A172 (cell line): ENCODE measurements at places on chromosomes 11 and 22. TPM values are rescaled to one million over a fixed set of nuclear protein-coding genes. Genes with fewer than 3 reads are reported as not detected.

DNA sequence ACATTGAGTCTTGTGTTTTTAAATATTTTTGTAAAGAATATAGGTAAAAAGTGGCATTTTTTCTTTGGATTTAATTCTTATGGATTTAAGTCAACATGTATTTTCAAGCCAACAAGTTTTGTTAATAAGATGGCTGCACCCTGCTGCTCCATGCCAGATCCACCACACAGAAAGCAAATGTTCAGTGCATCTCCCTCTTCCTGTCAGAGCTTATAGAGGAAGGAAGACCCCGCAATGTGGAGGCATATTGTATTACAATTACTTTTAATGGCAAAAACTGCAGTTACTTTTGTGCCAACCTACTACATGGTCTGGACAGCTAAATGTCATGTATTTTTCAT, 333 bp upstream of the CD3E start:
- DNase-seq: no peak

- no peak for DNase-seq
Observed at GRCh38 chr22:40215266-40215665, 37.5 kb downstream of the TNRC6B start.

DNA sequence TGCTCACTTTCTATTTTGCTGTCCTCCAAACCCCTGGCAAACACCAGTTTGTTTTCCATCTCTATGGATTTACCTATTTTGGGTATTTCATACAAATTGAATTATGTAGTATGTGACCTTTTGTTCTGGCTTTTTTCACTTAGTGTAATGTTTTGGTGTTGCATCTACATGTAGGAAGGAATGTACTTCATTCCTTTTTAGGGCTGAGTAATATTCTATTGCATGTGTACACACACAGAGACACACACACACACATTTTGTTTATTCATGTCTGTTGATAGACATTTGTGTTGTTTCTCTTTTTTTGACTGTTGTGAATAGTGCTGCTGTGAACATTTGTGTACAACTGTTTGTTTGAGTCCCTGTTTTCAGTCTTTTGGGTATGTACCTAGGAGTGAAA, 90.4 kb downstream of the UVRAG start:
- no peak for DNase-seq

DNA sequence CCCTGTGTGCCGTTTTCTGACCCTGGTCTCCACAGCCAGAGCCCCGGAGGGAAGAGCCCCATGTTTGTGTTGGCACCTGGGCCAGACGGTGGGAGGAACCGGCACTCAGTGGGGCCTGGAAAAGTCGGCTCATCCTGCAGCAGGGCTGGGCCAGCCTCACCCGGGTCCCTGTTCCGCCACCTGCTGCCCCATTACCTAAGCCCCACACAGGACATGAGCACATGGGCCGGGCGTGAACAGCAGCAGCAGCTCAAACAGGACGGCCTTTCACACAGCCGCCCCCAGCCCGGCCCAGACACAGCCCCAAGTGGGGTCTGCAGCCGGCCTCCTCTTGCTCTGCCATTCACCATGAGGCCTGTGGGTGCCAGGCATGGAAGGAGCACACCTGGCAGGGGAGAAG, 302.4 kb downstream of the MN1 start:
- no peak for DNase-seq

DNA sequence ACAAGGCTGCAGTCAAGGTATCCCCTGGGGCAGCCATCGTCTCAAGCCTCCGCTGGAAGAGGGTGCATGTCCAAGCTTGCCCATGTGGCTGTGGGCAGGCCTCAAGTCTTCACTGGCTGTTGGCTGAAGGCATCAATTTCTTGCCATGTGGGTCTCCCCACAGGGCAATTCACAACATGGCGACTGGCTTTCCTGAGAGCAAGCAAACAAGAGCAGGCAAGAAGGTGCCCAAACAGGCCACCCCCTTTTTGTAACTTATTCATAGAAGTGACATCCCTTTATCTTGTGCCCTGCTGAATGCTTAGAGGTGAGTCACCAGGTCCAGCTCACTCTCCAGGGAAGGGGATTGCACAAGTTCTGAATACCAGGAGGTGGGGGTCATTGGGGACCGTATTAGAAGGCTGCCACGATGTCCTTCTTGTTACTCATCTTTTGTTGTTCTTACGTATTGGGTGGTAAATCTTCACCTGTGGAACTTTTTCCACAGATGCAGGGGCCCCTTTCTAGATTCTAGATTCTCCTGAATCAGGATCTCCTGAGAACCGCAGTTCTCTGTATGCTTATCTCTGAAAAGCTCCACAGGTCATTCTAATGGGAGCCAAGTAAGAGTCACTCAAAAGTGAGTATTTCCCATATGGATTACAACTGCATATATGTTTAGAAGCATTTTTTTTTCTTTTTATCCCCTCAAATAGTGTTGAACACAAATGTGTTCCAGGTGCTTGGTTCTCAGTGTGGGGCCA, 44.2 kb upstream of the MICAL2 start:
- peak; percentile 100 for DNase-seq

GRCh38 chr22:39806109-39806508, 87.5 kb downstream of the ENTHD1 start:
- no peak for DNase-seq

DNA sequence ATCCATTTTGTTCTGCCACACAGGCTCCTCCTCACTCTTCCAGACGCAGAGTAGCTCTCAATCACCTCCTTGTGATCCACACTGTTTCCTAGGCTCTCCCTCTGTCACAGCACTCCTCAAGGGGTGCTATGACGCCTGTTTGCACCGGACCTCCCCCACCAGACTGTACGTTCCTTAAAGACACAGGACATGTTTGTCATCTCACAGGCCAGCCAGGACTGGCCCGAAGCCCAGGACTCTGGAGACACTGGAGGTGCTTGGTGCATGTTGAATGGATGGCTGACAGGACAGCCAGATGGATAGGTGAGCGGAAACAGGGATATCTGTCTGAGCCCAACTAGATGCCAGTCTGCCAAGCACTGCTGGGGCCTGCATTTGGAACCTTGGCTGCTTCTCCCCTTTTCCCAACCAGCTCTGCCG, 13.6 kb downstream of the PLA2G6 start:
- DNase-seq: no peak

DNA sequence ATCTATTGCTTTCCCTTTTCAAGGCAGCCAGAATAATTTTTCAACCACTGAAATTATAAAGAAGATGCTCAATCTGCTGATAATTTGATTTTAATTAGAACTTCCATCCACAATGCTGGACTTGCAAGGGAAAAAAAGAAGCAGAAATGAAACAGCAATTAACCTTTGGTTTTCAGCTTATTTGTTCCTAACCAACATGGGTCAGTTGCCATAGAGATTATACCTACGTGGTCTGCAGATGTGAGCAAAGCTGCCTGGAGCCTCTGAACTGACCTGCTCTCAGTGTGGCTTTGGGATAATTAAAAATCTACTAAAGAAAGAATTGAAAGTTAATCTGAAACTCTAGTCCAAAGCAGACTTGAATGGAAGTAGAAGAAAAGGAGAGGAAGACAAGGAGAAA, 195.7 kb upstream of the API5 start:
- DNase-seq: no peak

DNA sequence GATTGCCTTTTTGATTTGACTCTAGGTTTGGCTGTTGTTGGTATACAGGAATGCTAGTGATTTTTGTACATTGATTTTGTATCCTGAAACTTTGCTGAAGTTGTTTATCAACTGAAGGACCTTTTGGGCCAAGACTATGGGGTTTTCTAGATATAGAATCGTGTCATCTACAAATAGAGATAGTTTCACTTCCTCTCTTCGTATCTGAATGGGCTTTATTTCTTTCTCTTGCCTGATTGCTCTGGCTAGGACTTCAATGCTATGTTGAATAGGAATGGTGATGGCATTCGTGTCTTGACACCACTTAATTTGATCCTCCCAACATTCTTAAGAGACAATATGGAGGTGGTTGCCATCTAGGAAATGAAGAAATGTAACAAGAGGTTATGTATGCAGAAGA, 388.1 kb upstream of the API5 start:
- DNase-seq: no peak

DNA sequence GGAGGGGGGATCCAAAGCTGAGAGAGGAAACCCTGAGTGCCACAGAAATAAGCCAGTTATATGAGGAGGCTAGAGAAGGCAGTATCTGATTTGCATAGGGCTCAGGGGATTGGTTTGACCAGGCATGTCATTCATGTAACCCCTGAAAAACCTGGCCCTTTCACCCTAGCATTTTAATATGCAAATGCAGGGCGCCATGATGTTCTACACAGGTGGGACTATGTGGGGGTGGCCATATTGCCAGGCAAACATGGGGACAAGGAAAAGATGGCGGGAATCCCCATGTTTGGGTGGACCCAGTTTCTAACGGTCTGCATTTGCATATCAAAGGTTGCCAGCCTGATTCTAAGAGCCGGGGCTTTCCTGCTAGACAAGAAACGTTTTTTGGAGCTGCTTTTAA, 27.2 kb downstream of the CSF2RB start:
- no peak for DNase-seq

DNA sequence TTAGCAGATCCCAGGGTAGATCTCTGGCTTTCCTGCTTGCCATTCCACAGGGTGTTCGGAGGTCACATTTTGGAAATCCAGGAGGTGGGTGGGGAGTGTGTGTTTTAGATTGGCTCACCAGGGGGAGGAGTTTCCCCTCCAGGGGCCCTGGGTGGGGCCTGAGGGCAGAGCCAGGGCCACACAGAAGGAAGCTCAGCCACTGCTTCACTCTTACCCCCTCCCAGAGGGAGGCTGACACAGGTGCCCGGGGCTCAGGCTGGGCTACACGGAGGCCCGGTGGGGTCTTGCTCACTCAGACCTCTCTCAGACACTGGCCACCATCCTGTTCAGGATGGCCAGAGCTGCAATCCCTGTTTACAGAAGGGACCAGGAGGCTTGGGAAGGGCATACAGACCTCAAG, 2.5 kb downstream of the WNT7B start:
- DNase-seq: no peak

- no peak for DNase-seq
Observed at GRCh38 chr22:44616882-44617655, 84.9 kb upstream of the PRR5 start.

DNA sequence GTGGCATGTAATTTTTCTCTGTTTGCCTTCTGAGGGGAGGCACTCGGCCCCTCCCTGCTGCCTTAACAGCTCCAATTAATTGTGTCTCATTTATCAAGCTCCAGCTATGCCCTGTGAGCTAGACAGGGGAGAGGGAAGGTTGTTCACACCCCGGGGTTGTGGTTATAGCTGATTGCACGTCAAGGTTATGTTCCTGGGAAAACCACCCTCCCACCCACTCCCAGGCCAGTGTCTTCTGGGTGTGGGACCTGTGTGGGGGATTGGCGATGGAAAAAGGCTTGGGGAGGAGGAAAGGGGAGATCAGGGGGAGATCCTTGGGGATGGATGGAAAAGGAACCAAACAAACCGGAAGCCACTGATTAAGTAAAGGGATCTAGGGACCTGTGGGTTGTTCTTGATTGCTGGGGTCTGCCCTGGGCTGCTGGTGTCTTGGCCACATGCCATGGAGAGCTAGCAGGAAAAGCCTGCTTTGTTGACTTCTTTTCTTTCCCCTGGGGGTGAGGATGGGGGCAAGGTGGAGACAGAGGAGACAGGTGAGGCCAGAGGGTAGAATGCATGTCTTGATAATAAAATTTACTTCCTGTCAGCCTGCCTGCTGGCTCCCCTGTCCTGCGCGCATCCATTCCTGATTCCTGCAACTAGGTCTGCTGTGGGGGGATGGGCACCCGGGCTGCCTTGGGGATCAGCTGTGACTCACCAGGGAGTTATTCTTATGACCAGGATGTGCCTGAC, 13.5 kb upstream of the SORL1-AS1 start:
- DNase-seq: peak; percentile 93

DNA sequence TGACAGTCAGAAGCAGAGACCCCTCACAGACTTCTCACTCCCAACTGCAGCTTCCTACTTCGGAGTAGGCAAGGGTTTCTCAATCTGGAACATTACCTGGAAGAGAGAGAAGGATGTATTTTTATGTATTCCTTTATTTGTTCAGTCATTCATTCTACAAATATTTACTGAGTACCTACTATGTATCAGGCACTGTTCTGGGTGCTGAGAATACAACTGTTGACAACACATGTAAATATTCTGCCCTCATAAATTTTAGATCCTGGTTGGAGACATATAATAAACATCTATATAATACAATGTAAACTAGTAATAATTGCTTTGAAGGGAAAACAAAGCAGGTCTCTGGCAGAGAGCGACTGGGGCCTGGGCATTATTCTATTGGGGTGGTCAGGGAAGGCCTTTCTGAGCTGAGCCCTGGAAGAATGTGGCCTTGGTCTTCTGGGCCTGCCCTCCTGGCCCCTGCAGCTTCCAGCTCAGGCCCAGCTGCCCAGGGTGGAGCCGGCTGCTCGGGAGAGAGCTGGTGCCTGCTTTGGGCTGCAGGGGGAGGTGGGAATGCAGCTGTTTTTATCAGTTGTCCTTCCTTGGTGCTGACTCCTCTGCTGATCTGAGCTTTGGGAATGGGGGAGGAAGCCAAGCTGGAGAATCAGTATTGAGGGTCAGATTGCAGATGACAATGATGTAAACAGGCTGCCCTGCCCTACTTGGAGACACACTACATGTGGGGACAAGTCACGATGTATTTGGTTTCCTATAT, 46.8 kb downstream of the PKNOX2 start:
- no peak for DNase-seq

- DNase-seq: no peak
Observed at GRCh38 chr11:24679821-24680351, 183.0 kb downstream of the LUZP2 start.

DNA sequence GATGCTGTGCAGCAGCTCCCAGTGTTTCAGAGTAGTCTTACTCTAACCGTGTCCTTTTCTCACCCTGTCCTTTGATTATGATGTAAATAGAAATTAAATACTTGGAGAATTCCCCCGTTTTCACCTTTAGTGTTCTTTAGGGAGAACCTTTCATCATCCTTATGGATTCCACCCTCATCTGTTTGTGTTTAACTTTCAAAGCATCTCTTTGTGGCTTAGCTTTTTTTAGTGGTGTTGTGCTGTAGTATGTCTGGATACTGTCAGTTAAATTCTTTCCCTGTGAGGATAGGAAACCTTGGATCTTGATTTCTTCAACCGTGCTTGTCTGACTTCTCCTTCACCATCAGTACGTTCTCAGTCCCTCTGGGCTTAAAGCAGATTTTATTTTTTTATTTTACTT, 48.5 kb downstream of the PPP6R3 start:
- DNase-seq: no peak

GRCh38 chr11:7381937-7382336, 103.4 kb upstream of the OLFML1 start:
- no peak for DNase-seq

EIF3L gene
- total RNA-seq: 161 and 170 TPM in 2 replicates

GTSE1 gene
- 13.7 and 14.4 TPM in 2 replicates for total RNA-seq

TMEM191B gene
- total RNA-seq: 0.55 TPM in 1 of 2 replicates, not detected in the other

VPREB3 gene
- not detected in 2 replicates for total RNA-seq

PTPN5 gene
- not detected in 2 replicates for total RNA-seq

SMC1B gene
- not detected in 2 replicates for total RNA-seq
